ENCODE measurements at places on chromosomes 1 and 21.

- DNase-seq: no peak
Measured at GRCh38 chr1:198447468-198447867, 93.0 kb downstream of the ATP6V1G3 start.

GRCh38 chr1:10968411-10968826 lies 44.0 kb upstream of the TARDBP start:
- no peak for DNase-seq

DNA sequence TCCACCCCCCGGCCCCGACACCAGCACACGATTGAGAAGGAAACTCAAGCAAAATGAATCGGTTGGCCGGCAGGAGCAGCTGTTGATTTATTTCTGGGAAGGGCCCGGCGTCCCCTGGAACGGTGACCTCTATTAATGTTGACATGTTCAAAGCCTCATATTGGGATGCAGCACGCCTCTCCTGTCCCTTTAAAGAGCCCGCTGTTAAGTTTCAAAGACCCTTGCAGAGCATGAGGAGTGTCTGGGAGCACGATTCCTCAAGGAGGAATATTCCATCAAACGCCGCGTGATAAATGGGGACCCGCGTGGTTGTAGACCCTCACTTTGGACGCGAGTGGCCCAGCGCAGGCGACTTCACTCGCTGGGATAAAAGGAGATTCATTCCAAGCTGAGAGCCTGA lies 21.5 kb upstream of the ACTL8 start:
- no peak for DNase-seq

GRCh38 chr21:45534636-45535331 lies 7.5 kb downstream of the SLC19A1 start:
- no peak for DNase-seq

GRCh38 chr1:203295796-203296195 lies 9.5 kb upstream of the BTG2 start:
- no peak for DNase-seq

DNA sequence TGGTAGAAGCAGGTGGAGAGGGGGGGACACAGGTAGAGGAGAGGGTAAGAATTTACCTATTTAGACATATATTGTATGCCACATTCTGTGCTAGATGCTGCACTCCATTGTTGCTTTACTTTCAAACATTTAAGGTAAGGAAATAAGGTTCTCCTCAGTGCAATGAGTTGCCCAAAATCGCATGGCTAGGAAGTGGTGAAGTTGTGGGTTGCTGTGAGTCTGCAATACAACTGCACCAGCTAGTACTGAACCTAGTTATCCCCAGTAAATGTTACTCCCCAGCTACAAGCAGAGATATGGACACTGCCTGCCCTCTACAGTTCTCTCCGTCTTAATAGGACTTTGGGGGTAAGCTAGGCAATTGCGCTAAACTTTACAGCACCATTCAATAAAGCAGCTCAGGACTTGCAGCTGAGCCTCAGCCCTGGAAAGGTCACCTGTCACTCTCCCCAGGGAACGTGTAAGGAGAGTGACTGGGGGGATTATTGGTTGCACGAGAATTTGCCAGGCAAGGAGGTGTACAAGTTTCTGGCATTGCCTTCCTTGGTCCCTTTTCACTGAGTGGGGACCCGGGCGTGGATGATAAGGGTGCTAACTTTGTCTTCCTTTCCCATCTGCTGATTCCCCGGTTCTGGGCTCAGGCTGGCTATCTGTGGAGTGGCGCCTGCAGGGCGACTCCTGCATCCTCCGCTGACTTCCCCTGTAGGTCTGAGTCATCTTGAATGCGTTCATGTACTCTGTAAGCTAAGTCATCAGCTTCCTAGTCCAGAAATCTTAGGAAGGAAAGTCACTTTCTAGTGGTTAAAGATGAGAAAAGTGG lies 71.3 kb upstream of the CNTN2 start:
- peak; percentile 42 for DNase-seq

GRCh38 chr1:209106237-209106741 lies 477.2 kb upstream of the CAMK1G start:
- DNase-seq: no peak

GRCh38 chr1:23696335-23696989 lies 4.9 kb downstream of the RPL11 start:
- no peak for DNase-seq

DNA sequence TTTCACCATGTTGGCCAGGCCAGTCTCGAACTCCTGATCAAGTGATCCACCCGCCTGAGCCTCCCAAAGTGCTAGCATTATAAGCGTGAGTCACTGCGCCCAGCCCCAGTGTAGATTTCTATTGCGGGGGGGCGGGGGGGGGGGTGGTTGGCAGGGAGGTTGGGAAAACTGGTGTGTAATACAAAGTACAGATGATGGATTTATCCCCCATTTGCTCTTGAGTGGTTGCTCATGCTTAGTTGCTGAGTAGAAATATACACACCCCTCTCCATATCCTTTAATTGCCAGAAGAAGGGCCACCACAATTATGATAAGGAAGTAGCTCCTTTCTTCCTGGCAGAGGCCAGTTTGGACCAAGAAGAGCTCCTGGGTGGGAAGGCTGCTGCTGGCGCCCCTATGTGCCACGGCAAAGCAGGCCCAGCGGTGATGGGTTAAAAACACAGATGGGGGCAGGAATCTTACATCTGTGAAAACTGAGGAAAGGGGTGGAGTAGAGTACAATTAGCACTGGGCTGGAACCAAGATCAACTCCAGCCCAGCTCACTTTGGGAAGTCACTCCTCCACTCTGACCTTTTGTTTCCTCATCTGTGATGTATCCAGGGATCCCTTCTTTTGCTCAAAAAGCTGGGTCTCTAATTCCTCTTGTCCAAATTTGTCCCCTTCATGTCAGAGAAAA lies 55.2 kb downstream of the MRPL37 start:
- DNase-seq: no peak

DNA sequence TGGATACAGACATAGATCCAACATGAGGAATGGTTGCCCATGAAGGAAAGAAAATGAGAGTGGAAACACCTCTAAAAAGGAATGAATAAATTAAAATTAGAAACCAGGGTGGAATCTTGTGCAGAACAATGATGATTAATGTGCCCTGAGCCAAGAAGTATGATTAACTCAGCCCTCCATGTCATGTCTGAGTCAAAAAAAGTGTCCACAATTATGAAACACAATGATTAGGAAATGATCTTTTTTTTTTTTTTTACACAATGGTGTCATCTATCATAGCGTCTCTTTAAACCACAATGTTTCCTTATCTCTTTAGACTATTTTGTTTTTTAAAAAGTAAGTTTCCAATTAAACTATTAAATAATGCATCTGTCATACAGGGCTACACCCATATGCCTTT lies 78.9 kb upstream of the RAB4A start:
- DNase-seq: peak; percentile 90

GRCh38 chr1:194755241-194755994 lies 1569.0 kb upstream of the B3GALT2 start:
- no peak for DNase-seq

GRCh38 chr1:8871965-8872399 lies 6.5 kb downstream of the ENO1 start:
- DNase-seq: no peak

- DNase-seq: no peak
Measured at GRCh38 chr1:27545271-27545670, 55.3 kb upstream of the WASF2 start.

DNA sequence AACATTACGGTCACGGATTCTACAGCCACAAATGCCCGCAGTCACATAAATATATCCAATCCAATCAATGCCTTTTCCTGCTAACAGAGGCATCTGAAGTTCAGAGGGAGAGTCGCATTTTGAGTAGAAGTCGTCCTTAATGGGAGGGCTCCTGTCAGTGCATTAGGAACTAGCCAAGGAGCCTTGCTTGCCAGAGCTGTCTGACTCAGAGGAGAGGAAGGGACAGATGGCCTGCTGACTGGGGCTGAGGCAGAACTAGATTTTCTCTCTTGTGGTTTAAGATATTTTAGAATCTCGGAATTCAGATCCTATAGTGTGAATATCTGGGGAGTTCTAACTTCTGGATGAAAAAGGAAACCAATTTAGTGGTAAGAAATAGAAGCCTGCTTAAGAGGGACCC lies 10.6 kb downstream of the XKR8 start:
- peak; percentile 35 for DNase-seq

GRCh38 chr1:108502624-108503023 lies 52.5 kb downstream of the NBPF6 start:
- no peak for DNase-seq

DNA sequence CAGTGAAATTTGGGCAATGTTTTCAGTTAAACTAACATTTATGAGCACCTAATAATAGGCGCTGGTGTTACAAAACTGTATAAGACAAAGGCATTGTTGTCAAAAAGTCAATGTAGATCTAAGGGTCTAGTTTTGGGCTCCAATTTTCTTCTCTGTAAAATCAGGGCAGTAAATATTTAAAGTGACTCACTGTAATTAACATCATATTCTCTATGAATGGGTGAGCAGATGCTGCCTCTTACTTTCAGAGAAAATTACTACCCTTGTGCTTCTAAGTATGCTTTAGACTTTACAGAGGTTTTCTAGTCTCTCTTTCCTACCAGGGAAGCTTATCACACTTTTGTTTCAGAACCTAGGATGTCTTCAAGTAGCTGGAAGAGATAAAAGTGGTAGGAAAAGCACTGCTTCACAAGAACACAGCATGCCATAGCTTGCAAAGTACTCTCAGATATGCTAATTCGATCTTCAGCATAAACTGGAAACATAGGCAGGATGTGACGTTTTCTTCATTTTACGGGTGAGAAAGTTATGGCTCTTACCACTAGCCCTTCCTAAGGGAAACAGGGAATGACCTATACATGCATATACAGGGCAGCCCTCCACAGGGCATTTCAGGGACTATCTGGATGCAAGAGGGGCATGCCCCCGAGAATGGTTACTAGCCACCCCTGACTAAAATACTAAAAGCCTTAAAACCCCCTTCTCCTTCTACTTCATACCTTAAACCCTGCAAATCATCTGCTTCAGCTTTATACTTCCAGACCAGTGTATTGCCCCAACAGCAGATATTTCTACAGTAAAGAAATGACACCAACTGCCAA lies 2.6 kb downstream of the C1orf116 start:
- DNase-seq: no peak

- no peak for DNase-seq
Measured at GRCh38 chr1:1623181-1623630, 7.9 kb downstream of the MIB2 start.

GRCh38 chr1:30840904-30841598 lies 67.5 kb downstream of the SDC3 start:
- DNase-seq: peak; percentile 38

- no peak for DNase-seq
Measured at GRCh38 chr21:24023936-24024335, 1583.3 kb downstream of the MRPL39 start.

- DNase-seq: no peak
Measured at GRCh38 chr1:91851130-91852010, 34.6 kb downstream of the TGFBR3 start.

- no peak for DNase-seq
Measured at GRCh38 chr1:48114596-48115382, 107.7 kb upstream of the SLC5A9 start.

- peak; percentile 23 for DNase-seq
Measured at GRCh38 chr1:176719447-176719846, 256.5 kb downstream of the PAPPA2 start.

DNA sequence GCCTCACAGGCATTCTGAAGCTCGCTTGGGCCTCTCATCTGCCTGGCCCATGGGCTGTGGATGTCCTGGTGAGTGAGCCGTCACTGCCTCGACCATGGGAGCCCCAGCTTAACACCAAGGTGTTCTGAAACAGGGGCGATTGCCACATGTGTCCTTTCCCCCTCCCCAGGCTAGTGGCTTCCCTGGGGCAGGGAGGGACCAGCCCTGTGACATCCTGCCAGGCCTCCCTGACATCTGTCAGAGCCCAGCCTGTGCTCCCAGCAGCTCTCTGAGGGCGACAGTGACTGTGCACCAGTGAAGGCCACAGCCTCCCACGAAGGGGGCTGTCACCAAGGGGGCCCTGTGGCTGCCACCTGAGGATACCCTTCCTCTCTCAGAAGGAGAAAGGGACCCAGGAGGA lies 35.9 kb upstream of the CCDC27 start:
- DNase-seq: no peak

DNA sequence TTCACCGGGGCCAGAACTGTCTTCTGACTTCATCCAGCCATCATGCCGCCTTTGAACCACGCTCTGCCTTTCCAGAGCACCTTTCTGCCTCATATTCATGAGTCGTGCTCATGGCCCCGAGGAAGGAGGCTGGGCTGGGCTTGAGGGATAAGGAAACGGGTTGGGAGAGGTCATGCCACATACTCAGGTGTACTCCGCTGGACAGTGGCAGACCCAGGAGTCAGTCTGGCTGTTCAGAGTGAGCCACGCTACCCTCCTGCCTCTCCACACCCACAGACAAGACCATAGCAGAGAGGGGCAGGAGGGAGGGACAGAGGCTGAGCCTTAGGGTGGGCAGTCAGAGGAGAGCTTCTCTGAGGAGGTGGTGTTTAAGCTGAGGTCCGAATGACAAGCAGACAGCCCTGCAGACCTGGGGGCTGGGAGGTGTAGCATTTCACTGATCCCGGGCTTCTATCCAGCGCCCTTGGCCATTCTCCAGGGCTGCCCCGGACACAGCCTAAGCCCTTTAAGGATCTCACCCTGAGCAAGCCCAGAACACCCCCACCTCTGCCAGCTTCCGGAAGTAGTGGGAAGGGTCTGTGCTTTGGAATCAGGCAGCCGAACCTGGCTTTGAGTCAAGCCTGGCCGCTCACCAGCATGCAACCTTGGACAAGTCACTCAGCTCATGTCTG lies 102.3 kb downstream of the LACTBL1 start:
- no peak for DNase-seq

GRCh38 chr1:218249338-218250140 lies 35.6 kb upstream of the RRP15 start:
- DNase-seq: no peak

DNA sequence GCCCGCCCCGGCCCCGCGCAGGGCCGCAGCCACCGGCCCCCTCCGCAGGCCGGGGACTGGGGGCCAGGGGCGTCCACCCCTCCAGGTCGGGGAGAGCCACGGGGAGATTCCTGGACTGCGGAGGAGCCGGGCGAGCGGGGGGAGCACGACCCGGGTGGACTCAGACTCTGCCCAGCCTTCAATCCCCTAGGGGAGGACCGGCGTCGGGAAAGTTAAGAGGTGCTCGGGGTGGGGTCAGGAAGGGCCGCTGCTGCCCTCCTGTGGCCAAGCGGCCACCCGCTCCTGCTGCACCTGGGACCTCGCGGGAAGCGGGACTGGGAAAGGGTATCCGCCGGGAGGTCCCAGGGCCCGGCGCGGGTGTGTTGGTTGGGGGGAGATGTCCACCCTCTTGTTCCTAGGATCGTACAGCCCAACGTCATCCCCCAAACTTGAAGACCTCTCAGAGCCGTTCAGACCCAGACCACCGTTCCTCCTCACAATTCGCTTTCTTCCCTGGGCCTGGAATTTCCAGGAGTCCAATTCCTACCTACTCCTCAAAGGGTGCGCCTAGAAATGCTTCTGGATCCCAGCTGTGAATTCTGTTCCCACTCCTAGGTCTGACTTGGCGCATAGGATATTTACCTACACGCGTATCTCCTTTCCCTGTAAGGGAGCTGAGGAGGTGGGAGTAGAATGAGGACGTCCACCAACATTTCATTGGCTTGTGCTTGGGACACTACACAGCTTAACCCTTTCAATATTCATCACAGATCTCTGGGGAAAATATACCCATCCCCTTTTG lies 484 bp upstream of the RHOC start:
- DNase-seq: peak; percentile 40

GRCh38 chr1:152108882-152109222 lies 6.4 kb downstream of the TCHH start:
- DNase-seq: no peak

- no peak for DNase-seq
Measured at GRCh38 chr1:205589618-205590456, 42.0 kb downstream of the ELK4 start.

- DNase-seq: peak; percentile 45
Measured at GRCh38 chr1:161020509-161021164, at the start of gene F11R. F11R (minus strand) TSS chr1:161021152; CDS start chr1:161021073, 79 bp downstream.

GRCh38 chr1:150890033-150890416 lies 3.1 kb downstream of the CTXND2 start:
- peak; percentile 72 for DNase-seq

All from MV-4-11 (cell line).